ENCODE measurements at places on chromosomes 2 and 18. TPM values are rescaled to one million over a fixed set of nuclear protein-coding genes. Genes with fewer than 3 reads are reported as not detected.

Gene QPCT
- 7.1 TPM for total RNA-seq

Gene RNU2-63P
- total RNA-seq: 34.9 TPM

Gene OSBPL6
- total RNA-seq: 0.03 TPM

Gene RAB10
- total RNA-seq: 92.7 TPM

Gene MLPH
- not detected for total RNA-seq

Gene GALNT3
- total RNA-seq: 2.2 TPM

Gene DES
- not detected for total RNA-seq

GRCh38 chr2:130169896-130170295 lies 11.5 kb downstream of the SMPD4 start:
- DNase-seq: no peak

DNA sequence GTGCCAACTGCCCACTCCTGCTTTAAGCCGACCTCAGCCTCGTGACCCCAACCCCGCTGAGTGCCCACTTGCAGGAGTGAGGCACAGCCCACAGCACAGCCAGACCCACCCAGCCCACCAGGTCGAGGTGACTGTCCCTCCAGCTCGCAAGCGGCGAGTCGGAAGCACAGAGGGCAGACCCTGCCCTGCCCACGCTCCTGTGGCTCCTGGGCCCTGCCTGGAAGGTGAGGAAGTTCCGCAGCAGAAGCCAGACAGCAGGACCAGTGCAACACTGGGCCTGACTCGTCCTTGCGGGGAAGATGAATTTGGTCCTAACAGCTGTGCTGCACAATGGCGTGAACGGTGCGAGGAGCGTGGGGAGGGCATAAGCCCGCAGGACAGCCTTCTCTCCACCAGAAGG lies 9.9 kb downstream of the DTYMK start:
- no peak for DNase-seq

- DNase-seq: no peak
Measured at GRCh38 chr2:9738535-9739496, 104.5 kb upstream of the TAF1B start.

DNA sequence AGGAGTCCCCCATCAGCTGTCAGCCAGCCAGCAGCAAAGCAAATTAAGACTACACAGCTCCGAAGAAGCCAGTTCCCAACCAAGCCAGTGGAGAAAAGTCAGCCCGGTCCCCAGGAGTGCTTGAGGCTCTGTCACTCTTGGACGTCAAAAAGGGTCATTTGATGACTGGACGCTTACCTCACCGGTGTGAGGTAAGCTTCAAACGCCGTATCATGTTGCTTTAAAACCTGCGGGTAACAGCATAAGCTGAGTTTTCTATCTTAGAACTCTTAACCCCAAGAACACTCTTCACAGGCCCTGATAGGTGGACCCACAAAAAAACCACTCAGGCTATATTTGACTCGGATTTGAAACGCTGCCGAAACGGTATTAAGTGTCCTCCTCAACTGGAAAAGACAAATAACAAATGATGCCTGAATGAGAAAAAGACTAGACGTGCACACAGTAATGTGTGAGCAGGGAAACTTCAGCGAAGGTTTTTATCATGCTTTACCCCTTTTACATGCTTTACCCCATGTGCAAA lies 682 bp upstream of the LNPK start:
- no peak for DNase-seq

GRCh38 chr18:62741118-62741566 lies 25.8 kb downstream of the PHLPP1 start:
- DNase-seq: no peak

DNA sequence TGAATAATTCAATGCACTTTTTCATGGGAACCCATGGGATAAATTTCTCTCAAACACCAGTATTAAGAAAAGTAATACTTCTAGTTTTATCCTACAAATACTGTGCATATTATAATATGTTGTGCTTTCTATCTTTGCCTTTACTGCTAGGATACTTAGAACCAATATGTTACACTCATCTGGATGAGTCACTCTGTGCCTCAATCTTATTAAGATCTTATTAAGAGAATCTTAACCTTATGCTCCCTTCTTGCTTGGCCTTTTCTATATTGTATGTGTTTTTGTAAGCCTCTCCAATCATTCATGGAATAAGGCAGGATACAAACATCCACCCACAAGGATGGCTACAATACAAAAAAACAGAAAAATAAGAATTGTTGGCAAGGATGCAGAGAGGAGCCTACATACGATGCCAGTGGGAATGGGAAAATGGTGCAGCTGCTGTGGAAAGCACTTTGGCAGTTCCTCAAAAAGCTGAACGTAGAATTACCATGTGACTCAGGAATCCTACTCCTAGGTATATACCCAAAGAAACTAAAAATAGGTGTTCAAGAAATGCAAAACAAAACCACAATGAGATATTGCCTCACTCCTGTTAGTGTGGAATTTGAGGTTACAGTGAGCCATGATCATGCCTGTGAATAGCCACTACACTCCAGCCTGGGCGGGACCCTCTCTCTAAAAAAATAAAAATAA lies 10.7 kb upstream of the TWSG1 start:
- DNase-seq: no peak

DNA sequence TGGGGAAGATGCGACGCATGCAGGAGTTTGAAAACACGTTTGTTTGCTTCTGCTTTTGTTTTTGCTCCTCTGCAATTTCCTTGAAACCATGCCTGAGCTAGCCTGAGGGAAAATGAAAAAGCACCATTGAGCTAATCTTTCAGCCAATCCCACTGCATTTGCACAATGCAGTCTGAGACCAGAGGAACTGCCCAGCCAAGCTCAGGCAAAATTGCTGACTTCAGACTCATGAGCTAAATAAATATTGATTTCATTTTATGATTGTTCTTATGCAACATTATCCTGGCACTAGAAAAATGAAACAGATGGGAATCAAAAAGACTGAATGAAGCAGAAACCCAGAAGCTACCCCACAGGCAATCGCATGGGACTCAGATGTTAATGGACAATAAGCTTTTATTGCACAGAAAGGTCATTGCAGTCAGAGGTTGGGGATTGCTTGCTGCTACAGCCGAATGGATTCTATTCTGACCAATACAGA lies 37.0 kb downstream of the TPRKB start:
- DNase-seq: no peak

GRCh38 chr2:7621018-7621814 lies 704.0 kb downstream of the RNF144A start:
- DNase-seq: no peak

- peak; percentile 30 for DNase-seq
Measured at GRCh38 chr2:106065268-106065982, 128.7 kb downstream of the UXS1 start.

DNA sequence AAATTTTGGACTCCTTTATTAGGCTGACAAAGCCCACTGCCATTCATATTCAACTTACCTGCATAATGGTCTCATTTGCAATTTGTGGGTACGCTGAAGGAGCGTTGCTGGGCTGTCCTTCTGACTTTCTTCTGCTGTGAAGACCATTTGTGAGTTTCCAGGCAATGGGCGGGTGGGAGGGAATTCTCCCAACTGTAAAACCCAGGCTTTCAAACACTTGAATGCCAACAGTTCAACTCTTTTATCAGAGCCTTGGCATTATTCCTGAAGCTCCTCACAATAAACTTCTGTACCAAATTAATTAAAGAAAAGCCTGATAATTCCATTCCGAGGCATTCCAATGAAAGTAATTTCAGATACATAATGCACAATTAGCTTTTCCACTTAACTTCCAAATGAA lies 35.2 kb upstream of the GPR39 start:
- DNase-seq: no peak

GRCh38 chr2:202149155-202149762 lies 76.2 kb downstream of the KIAA2012 start:
- no peak for DNase-seq

DNA sequence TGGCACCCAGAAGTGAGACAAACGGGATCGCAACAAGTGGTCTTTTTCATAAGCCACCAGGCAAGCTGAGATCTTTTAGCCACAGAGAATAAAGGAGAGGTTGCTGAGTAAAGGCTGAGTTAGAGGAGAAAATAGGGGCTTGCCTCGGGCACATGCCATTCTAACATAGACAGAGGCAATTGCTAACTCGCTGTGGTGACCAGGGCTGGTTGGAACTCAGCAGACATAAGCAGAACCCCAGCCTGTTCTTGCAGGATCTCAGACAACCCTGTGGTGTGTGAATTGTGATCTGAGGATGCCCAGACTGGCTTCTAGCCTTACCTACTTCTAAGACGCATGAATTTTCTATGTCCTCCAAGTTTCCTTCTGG lies 300.2 kb downstream of the CDCA7 start:
- no peak for DNase-seq

DNA sequence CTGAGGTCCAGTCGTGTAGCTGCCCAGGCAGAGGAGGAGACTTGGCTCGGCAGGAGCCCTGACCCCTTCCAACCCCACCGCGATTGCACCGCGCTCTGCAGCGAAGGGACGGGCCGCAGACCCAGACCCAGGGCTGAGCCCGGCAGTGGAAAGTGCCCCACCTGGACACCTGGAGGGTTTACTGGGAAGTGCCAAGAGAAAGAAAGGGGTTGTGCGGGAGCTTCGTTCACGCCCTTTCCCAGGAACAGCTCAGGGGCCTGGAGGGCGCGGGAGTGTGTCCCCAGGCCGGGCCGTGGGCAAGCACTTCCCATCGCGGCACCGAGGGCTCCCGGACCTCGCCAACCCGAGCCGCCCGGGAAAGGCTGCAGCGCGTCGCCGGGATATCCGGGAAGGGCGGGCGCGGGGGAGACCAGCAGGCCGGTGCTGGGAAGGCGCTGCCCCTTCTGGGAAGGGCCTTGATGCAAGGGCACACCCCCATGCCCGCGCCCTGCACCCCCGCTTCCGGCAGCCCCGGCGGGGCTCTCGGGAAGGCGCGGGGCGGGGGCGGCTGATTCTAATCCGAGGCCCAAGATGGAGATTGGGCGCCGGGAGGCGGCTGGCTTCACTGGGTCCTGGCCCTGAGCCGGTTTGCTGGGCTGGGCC lies 36.1 kb upstream of the MRPL33 start:
- no peak for DNase-seq

DNA sequence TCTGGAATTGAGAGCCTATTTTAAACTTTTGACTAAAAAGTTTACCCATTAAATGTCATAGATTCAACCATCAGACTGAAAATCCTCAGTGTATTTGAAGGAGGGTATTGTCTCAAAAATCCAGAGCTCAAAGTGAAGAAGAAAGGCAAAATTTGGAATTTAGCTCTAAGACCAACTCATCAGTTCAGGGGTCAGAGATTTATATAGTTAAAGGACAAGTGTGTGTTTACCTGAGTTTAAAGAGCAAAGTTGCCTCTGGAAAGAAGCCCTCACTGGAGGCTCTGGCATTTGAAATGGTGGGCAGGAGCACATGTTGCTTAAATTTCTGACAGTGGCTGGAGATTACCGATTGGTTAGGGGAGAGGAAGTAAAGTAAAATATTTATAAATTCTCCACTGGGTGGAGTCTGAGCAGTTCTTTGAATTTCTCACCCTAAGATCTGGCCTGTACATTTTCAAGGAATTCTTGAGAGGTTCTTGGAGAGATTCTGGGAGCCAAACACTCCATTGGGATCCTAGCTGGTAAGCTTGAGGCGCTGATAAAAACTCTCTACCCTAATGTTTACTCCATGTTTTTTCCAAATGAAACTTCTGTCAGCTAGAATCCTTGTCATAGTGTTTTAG lies at the start of gene KYNU:
Gene KYNU, plus strand, starts transcription at position 449 of the 623 bp plus-strand sequence. CDS start 7,704 bp downstream, outside the sequence.
- DNase-seq: no peak

GRCh38 chr2:2707206-2707991 lies 376.3 kb upstream of the MYT1L start:
- no peak for DNase-seq

DNA sequence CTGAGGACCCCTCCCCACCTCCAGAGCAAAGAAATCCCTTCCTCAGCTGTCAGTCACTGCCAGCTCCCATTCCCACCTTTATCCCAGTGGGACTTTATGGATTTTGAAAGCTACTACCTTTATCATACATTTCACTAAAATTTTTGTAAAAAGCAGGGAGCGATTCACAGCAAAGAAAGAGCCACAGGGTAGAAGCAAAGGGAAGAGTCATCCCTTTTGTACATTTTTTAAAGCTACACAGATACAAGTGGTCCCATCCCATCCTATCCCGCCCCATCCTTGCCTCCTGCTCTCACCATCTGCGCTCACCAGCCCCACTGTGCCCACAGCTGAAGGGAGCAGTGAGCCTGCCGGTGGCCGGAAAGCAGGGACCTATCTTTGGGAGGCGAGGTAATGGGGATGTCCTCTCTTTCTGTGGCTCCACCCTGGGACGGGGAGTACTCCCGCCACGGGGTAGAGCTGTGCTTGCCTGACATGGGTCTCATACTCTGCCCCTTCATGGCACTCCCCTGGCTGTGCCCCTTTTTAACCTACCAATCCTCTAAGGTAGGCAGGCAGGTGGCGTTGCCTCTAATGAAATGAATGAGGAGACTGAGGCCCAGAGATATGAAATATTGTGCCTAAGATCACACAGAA lies 13.2 kb downstream of the SH2D6 start:
- DNase-seq: no peak

DNA sequence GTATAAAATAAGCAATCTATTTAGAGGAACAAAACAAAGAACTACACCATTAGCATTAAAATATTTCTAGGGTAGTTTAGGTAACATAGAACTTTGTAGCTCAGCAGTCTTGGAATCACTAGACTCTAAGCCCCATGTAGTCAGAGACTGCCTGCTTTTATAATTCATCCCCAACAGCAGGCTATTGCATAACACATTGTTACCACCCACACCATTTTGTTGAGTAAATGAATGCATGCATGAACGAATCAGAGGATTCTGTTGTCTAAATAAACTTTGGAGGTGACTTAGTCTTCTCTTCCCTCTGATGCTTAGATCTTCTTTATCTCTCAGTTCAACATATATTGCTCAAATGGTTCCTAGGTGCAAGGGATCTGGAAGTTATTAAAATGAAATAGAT lies 167.6 kb upstream of the TNP1 start:
- no peak for DNase-seq

DNA sequence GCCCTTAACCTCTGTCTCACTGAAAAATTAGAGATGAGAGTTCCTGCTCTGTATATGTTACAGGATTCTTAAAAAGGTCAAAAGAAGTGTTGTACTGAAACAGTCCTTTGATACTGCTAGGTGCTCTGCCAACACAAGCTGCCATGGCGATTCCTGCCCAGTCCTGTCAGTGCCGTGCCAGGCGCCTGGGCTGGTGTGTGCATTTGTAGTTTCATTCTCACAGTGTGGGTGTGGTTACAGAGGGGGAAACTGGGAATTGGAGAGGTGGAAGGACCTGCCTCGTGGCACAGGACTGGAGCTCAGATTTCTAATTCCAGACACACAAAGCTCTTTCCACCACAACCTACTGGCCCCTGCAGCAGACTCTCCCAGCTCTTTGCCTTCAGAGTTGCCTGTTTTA lies 122.3 kb upstream of the RAB6C start:
- no peak for DNase-seq

GRCh38 chr18:74459889-74460288 lies 2.8 kb upstream of the DIPK1C start:
- DNase-seq: no peak

DNA sequence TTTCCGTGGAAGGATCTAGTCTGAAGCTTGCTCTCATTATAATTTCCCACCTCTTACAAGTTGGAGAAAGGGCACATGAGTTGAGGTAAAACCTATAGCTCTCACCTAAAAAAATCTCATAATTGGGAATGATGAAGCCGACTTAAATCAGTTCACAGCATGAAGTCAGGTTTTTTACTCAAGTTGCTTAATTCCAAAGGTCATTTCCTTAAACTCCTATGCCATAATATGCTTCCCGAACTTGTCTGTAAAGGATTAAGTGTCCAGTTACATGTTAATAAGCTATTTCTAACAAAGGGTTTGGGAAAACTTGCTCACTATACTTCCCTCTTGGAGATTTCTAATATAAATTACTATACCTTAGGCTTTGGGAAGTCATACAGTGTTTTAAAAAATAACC lies 481.2 kb downstream of the NUP35 start:
- no peak for DNase-seq
